ENCODE measurements at places on chromosomes 2 and 18.

DNA sequence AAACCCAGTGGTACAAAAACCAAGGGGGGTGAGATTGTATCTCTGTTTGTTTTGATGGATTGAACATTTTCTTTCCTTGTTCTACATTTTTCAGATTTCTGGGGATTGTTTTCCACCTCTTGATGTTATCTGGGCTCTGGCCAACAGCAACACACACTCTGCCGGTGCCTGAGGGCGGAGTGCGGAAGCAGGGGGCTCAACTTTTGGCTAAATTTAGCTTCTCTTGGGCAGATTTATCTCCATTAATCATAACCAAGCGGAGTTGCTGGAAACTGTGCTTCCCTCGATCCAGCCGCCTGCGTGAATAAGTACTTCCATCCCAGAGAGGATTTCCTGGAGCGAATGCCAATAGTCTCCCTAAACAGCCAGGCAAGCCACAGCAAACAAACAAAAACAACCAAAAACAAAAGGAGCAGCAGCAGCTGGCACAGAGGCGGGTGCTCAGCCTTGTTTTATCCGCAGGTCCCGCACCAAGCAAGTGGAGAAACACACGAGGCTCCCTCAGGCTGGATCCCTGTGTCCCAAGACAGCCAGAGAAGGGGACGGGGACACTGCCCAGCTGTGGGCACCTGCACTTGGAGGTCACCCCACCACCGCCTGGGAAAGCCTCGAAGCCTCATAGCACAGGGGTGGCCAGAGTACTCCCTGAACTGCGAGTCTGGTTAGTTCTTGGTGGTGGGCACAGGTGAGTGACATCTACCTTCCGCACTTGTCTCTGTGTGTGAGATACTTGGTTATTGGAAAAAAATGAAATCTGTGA lies 143.4 kb downstream of the NDUFA10 start:
- DNase-seq = no peak

GRCh38 chr18:48982266-48982665 lies 31.5 kb upstream of the SMAD7 start:
- no peak for DNase-seq

DNA sequence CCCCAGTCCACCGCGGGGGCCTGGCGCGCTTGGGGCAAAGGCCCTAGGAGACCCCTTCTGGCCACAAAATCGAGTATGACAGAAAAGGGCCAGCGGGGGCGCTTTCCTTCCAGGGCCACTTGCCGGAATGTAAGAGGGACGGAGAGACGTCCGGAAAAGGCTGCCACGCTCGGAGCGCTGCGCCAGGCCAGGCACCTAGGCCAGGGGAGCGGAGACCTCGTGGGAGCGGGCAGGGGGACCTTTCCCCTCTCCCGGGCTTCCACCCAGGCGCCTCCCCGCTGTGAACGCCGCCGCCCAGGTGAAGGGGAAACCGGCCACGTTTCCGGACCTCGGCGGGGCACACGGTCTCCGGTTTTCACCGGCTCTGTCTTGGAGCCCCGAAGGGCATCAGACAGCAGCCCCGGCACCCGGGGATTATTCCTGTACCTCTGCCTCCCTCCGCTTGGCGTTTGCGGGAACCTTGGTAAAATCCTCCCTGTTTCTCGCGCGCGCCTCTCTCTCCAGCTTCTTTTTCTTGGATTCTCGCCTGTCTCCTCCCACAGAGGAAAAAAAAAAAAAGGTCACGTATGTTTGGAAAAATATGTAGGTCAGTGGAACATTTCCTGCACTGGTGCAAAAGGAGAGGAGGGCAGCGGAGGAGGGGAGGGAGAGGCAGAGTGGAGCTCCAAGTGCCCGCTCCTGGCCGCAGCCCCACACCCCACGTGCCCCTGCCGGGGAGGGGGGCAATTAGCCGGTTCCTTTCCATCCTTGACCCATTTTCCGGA lies 1.2 kb upstream of the NPAS2 start:
- DNase-seq = no peak

- DNase-seq = no peak
These were observed 17.1 kb upstream of the ST3GAL5 start for GRCh38 chr2:85905891-85906290.

DNA sequence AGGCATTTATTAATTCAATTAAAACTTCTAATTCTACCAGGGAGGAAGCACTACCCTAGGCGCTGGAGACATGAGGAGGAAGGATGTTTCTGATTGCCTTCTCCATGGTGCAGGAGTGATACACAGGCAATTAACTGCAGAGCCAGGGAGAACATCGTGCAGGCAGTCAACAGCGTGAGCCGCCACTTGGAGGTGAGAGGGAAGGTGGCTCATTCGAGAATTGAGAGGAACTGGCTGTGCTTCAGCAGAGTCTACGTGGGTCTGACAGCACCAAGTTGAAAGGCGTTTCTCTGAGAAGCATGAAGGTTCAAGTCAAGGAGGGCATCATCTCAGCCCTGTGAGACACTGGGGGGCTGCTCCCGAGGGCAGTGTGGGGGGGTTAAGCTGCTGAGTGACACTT lies 388.7 kb upstream of the MYT1L start:
- no peak for DNase-seq

DNA sequence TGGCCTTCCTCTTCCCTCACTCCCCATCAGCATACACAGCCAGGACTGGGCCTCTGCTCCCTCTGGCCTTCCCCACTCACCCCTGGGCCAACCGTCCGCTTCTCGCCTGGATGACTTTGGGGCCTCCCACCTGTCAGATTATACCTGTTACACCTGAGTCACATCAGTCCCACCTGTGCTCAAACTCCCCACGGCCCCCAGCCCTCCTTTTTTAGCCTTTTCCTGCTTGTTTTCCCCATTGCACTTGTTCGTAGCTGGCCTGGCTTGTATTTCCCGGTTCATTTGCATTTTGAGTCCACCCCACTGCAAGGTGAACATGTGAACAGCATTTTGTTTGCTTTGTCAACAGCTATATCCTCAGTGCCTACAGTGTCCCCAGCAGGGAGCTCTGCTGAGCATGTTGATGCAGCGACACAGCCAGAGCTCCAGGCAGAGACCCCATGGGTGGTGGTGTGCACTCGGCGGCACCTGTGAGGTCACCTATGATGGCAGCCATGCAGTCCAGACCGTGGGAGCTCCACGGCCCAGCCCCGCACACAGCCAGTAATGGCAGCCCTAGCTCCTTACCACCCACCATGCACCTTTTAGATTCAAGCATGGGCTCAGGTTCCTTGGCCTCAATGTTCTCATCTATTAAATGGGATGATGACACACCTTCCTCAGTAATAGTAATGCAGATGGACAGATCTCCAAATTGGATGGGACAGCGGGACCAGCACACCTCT lies 276.4 kb upstream of the HS6ST1 start:
- no peak for DNase-seq

DNA sequence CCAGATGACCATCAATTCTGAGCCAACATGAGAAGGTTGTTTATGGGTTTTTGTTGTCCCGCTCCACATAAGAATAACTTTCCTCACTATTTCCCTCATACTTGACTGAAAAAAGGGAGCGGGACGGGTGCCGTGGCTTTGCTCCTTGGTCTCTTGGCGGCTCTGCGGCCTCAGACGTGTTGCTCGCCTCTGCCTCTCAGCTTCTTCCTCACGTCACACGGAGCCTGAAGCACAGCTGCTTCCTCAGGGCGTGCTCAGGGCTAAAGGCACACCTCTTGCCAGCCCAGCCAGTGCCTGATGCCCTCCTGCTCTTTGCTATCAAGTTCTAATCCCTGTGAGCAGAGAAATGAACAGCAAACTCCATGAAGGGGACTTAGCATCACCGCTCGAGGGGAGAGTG lies 17.9 kb upstream of the ID2 start:
- no peak for DNase-seq

DNA sequence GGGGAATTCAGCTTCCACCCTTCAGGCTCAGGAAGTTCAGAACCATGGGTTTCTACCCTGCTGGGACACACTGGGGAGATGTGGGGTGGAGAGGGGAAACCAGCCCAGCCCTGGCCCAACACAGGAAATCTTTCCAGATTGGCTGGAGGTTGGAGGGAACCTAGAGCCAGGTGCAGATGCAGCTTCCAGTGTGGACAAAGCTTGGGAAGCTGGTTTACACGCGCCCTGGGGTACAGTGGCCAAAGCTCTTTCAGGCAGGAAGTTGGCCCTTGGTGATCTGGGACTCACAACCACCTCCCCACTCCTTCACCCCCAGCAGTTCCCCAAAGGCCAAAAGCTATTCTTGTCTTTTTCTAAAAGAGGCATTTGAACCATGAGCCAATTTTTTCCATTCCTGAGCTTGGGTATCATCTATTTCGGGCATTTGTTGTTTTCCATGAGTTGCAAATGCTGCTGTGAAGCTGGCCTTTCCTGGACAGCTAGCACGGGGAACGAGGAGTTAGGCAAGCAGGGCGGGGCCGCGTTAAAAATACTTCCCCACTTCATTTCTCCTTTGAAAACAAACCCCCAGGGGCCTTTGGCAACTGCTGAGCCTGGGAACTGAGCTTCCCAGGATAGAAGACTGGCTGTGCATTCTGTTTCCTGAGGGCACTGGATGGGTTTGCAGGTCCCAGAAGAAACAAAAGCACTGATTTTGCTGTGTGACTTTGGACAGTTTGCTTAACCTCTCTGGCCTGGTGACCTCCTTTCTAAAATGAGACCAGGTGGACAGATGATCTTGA lies 3.1 kb upstream of the ARID5A start:
- DNase-seq = no peak

GRCh38 chr2:234753701-234754100 lies 198.1 kb upstream of the SH3BP4 start:
- DNase-seq = no peak

GRCh38 chr2:111656894-111657293 lies 227.1 kb downstream of the ANAPC1 start:
- DNase-seq = no peak

GRCh38 chr2:2142345-2142744 lies 188.7 kb downstream of the MYT1L start:
- no peak for DNase-seq

GRCh38 chr2:88754585-88755320 lies 63.3 kb downstream of the RPIA start:
- DNase-seq = no peak

- DNase-seq = no peak
These were observed 15.5 kb upstream of the ATG16L1 start for GRCh38 chr2:233235977-233236376.

DNA sequence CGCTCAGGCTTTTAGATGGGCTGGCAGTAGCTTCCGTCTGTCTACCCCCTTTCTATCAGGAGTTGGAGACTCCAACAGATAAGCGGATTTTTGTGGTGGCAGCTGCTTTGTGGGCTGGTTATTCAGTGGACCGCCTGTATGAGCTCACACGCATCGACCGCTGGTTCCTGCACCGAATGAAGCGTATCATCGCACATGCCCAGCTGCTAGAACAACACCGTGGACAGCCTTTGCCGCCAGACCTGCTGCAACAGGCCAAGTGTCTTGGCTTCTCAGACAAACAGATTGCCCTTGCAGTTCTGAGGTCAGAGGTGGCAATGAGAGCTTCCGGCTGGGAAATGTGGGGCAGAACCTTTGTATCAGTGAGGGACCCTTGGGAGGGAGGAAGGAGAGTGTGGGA lies 14.8 kb downstream of the CAD start:
- no peak for DNase-seq

DNA sequence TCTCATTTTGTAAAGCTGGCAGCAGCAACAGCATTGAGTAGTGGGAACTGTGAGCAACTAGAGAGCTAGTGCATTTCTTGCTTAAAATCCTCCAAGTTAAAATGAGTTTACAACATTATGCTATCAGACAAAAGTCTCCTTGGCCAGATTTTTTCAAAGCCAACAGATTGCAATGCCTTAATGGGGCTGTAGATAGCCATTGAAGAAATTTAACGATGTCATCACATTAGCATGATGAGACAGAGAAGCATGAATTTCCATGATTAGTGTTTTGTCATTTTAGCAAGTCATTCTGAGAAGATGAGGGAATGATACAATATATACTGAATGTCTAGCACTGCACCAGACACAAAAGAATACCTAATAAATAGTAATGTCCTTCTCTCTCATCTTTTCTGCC lies 307.5 kb upstream of the REG3G start:
- no peak for DNase-seq

DNA sequence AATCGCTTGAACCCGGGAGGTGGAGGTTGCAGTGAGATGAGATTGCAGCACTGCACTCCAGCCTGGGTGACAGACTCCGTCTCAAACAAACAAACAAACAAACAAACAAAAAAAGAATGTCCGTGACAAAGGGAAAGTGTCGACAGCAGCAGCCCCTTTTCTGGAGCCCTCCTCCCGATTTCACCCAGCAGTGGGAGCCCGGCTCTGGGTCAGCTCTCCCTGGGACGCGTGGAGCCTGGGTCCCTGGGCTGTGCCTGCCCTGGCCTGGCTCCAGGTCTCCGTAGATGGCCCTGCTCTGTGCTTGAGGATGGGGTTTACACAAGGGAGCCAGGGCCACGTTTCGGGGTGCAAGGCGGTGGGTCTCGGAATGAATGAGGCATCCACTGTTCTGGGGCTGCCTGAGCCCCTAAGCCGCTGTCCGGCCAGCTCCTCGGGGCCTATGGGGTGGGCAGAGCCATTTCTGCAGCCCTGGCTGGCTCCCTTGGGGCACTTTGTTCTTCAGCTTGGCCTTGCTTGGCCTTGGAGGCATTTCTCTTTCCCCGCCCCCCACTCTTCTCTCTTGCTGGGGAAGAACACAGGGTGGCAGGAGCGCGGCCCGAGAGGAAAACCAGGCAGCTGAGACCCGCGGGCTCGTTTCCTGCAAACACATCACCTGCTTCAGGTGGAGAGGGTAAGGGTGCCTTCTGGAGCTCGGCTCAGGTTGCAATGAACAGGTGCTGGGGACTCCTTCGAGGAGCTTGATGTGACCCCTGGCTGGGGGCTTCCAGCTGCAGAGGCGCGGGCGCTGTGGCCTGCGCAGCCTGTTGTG lies 29.1 kb downstream of the RTP5 start:
- DNase-seq = no peak

DNA sequence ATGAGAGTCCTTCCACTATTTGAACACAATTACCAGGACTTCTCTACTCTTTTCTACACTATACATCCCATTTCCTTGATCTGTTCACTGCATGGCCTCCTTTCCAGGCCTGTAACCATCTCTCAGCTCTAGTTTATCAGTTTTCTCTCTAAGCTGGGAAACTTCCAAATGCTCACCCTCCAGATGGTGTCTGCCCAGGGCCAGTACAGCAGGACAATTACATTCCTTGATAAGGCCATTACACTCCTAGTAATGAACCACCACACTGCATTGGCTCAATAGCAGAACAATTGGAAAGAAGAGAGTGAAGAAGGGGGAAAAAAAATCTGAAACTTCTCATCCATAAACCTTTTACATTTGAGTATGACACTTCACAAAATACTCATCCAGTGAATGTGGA lies 359.1 kb downstream of the ALK start:
- DNase-seq = no peak

DNA sequence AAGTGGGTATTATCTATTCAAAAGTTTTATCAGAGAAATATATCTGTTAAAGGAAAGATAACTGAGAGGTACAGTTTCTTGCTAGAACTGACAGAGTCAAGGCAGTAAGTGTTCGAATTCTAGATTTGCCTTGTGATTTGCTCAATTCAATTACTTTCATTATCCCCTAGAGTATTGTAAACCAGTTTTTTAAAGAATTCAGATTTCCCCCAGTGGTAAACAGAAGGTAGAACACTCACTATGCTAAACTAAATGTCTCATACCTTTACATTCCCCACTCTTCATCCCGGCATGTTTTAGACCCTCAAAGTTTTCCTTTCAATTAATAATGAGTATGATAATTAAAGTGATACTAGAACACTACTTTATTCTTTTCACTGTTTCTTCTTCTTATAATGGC lies 28.6 kb downstream of the TTC21B start:
- DNase-seq = no peak

All from hematopoietic multipotent progenitor cell treated with erythropoietin and hydrocortisone succinate and interleukin-3 and kit ligand, for 15 days (in vitro differentiated cells).